ENCODE measurements at places on chromosomes 2 and 18. TPM values are rescaled to one million over a fixed set of nuclear protein-coding genes. Genes with fewer than 3 reads are reported as not detected.

The GALNT3 gene
- total RNA-seq: 2.1 TPM

The FNDC4 gene
- total RNA-seq: not detected

The EFR3B gene
- 0.42 TPM for total RNA-seq

DNA sequence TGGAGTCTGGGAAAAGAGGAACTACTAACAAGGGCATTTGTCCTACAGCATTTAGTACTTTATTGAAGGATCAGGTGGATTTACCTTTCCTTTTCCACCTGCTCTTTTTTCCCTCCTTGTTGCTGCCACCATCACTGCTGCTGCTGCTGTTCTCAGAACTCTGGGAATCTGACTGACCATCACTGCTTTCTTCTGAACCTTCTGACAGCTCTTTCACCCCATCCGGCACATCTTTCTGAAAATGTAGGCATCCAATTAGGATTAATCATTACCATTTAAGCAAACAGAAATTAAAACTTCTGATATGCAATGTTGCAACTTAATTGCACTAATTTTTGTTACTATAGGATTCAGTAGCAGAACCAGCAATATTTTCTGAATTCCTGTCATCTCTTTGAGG is 79.0 kb downstream of the ASXL2 start:
- no peak for DNase-seq

The MOGAT1 gene
- total RNA-seq: not detected

DNA sequence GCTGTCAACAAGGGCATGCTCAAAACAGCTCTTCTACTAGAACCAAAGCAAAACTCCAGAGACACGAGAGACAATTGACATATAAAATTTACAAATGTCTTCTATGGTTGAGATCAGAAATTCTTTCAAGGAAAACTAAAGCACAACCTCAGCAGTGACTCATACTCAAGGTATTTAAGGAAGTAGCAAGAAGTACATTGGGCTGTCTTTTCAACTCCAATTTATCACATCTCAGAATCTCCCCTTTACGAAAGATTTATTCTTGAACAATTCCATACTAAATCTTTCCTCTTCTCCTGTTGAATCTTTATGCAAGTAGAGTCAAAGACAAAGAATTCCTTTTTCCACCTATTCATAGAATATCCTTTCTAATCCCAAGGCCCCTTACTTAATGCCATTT is 324.0 kb downstream of the IRS1 start:
- no peak for DNase-seq

GRCh38 chr2:239727182-239727775 is 297.9 kb downstream of the NDUFA10 start:
- no peak for DNase-seq

- DNase-seq: no peak
These were observed 309.0 kb upstream of the GULP1 start for GRCh38 chr2:187982668-187983067.

DNA sequence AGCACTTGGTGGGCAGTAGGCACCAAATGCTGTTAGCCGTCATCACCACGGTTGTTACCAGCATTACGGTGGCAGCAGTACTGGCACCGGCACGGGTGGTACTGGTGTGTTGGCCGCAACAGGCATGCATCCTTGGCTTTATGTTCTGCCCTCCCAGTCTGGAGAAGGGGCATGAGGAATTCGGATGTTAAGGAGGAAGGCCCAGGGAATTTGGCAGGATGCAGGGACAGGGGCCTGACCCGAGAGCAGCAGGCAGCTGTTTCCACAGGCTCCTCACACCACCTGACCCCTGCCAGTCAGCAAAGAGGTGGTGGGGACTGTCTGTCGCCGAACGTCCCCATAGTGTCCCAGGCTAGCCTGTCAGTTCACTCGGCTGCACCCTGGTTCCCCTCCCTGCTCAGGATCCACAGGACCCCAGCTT is 79.0 kb downstream of the EDAR start:
- DNase-seq: no peak

DNA sequence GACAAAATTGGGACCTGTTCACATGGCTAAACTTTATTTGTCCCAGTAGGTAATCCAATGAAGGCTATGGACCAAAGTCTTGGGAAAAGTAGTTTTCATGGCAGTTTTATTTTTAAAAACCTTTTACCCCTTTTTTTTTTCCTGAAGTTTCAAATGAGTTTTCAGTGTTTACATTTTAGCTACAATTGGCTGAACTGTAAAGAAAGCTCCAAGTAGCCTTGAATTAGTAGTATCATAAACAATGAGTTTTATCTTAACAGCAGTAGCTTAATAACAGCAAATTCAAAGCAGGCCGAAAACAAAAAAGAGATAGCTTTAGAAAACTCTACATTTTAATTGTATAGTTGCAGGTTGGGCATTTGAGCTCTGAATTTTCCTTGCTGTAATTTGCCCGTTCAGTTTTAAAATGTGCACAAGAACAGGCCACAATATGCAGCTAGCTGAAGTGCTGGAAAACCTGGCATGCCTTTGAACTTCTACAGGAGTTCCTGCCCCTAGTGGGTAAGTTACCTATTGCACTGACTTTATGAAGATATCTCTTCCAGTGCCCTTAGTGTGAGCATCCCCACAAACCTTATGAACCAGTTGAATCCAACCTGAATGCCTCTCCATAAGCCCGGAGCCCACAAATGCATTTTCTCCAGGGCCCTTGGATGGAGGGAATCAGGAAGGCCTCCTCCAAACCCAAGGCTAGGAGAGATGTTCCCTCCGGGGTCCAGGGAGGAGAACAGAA is 106.7 kb downstream of the XRCC5 start:
- DNase-seq: no peak

The ANKAR gene
- 2.5 TPM for total RNA-seq

The NEMP2 gene
- total RNA-seq: 32.9 TPM

- no peak for DNase-seq
These were observed 5.9 kb downstream of the ORC4 start for GRCh38 chr2:148014616-148015015.

The FAM110C gene
- total RNA-seq: 0.10 TPM

DNA sequence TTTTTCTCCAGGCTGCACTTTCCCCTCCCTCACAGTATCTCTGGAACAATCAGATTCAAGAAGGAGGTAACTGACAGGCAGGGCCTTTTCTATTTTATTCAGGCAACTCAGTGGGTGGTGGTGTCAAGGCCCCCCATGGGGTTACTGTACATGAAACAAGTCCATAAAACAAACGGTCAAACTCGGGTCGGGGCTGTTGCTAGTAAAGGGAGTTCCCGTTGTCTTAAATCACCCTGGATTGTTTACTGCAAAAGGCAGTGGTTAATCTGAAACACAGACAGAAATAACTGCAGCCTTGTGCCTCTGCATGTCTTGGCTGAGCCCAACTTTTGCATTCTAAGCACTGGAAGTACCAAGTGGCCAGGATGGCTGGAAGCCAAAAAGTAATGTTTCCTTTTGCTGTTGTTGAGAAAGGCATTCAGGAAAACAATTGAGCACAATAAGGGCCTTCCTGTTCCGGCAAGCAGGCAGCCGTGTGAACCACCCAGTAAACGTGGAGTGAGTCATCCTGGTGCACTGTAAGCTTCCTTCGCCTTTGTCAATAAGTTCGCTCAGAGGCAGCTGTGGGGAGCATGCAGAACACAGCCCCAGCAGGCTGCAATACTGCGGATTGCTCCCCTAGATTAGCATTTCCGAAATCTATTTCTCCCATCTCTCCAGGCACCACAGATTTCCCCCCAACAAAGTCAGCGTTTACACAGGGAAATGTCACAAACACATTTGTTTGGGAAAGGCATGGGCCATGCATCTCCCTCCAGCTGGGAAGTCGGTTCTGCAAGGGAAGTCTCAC is 149.6 kb downstream of the IRS1 start:
- peak; percentile 74 for DNase-seq

- DNase-seq: no peak
These were observed 497.4 kb downstream of the CMPK2 start for GRCh38 chr2:6368281-6368680.

The EPHA4 gene
- total RNA-seq: 1.3 TPM

- DNase-seq: no peak
These were observed 1089.9 kb upstream of the SLC39A10 start for GRCh38 chr2:194566907-194567660.

GRCh38 chr2:22690096-22690495 is 694.9 kb upstream of the KLHL29 start:
- DNase-seq: no peak

The GDF7 gene
- not detected for total RNA-seq

- no peak for DNase-seq
These were observed 26.4 kb downstream of the MYOM1 start for GRCh38 chr18:3193331-3193730.

GRCh38 chr2:241776336-241777169 is at the start of gene GAL3ST2:
GAL3ST2 (plus strand) TSS chr2:241776822; CDS start chr2:241776956, 134 bp downstream.
- no peak for DNase-seq

DNA sequence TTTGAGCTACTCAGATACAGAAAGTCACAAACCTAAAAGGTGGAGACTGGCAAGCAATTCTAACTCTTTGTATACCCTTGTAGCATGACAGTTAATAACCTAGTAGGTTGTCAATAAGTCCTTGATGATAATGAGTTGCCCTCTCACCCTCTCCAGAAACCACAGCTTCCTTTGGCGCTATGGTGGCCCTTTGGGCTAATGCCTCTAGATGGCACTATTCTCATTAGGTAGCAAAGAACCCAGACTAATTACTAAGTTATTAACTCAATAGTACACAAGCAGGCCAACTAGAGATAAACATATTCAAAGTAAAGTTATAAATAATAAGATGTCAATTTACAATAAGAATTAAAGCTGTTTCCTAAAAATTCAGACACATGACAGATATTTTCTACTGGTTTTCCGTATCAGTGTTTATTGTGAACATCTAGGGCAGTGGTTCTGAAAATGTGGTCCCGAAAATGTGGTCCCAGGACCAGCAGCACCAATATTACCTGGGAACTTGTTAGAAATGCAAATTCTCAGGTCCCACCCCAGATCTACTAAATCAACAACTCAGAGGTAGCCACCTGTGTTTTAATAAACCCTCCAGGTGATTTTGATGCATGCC is 41.1 kb downstream of the LDAH start:
- peak; percentile 23 for DNase-seq

The SKOR2 gene
- total RNA-seq: not detected

GRCh38 chr18:45627204-45627526 is 11.9 kb downstream of the SLC14A2 start:
- no peak for DNase-seq

The AP1S3 gene
- 12.8 TPM for total RNA-seq

- no peak for DNase-seq
These were observed 93.9 kb upstream of the CTDP1 start for GRCh38 chr18:79585395-79586370.

DNA sequence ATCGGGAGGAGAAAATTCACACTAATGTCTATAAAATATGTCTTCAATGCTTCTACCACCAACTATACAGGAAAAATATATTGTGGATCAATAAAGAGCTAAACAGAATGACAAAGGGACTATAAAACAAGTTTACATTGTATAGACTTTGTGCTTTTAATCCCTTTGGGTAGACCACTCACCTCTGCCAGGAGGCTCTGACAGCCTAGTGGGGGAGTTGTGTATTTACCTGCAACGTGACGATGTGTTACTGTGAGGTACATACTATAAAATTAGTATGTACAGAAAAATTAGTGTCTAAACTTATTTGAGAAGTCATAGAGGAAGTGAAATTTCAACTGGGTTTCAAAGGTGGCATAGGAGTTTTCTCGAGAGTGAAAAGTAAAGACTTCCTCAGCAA is 243.3 kb upstream of the REG3G start:
- no peak for DNase-seq

DNA sequence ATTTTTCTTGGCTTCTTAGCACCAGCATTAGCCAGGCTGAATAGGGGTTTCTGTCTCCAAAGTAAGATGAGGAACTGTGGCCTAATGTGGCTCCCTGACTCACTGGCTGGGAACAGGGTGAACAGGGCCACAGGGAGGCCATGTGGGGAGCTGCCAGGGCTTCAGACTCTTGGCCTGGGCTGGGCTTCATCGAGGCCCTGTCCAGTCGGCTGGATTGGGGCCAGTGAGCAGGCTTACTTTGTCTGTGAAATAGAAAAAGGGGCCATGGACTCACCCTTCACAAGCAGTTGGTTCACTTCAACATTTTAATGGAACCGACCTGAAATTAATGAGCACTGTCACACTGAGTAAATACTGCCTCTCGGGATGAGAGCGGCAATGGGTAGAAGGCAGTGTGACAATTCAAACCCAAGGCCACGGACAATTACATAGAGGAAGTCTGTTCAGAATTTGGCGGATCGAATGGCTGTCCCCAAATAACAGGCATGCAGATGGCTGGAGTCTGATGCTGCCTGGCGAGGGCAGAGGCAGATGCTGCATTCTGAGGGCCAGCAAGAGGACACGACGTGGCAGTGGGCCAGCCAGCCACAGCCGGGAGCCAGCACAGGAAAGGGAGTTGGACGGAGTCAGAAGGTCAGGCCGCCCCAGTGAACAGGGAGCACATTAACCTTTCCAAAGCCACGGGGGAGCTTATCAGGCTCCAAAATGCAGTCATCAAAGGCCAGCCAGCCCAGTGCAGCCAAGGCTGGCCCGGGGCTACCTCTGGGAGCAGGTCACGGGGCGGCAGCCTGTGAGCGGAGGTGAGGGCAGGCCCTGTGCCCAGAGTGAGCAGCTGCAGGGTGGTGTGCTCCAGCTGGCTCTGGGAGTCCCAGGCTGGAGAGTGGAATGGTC is 146.6 kb upstream of the REV1 start:
- no peak for DNase-seq

- DNase-seq: no peak
These were observed 87.6 kb downstream of the THADA start for GRCh38 chr2:43508209-43508608.

GRCh38 chr2:169528271-169528701 is 18.8 kb downstream of the KLHL41 start:
- peak; percentile 86 for DNase-seq

The SH3RF3 gene
- 1.8 TPM for total RNA-seq

GRCh38 chr2:224929512-224929911 is 112.8 kb downstream of the DOCK10 start:
- no peak for DNase-seq

- no peak for DNase-seq
These were observed 170.0 kb upstream of the SIX3 start for GRCh38 chr2:44771522-44771921.

The IL1RN gene
- total RNA-seq: 1.2 TPM

DNA sequence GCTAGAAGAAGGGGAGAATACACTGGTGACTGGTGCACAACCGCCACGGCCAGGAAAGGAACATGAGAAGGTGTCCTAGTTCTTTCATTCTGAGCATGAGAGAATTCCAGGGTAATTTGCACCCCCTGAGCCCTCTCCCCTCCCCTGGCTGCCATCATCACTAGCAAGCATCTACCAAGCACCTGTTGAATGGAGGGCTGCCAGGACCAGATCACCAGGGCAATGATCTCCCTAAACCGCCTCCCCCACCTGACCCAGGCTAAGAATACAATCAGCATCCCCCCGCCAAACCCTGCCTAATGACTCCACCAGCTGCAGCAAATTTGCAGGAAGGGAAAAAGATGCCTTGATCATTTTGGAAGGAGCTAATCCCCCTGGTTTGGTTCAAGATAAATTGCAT is 100.2 kb downstream of the STPG4 start:
- DNase-seq: no peak

GRCh38 chr2:23602116-23602515 is 217.1 kb downstream of the KLHL29 start:
- no peak for DNase-seq

- no peak for DNase-seq
These were observed 5.1 kb downstream of the OR6B3 start for GRCh38 chr2:240048237-240048636.
